ENCODE measurements at places on chromosomes 7 and 10.

DNA sequence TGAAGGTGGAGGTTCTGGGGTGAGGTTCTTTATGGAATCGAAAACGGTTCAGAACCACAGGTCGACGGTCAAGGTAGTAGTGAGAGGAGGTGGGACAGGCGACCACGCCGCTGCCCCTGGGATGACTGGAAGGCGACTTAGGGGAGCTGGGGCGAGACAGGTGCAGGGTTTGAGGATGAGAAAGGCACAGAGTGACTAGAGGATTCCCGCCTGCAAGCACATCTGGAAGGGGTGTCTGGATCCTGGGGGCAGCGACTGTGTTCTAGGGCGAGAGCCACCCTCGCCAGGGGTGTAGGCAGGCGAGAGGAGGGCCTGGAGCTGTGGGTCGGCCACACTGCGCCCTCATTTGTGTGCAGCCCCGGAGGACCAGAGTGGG, 468 bp upstream of the IRF5 start:
- H3K4me3 ChIP-seq: peak overlapping the region; percentile 68
- H3K27ac ChIP-seq: peak overlapping the region; percentile 31
- H3K27me3 ChIP-seq: peaks cover 24% of the 10 kb centered on the region
- no peak for DNase-seq
- peaks cover 2% of the 10 kb centered on the region for H3K36me3 ChIP-seq

DNA sequence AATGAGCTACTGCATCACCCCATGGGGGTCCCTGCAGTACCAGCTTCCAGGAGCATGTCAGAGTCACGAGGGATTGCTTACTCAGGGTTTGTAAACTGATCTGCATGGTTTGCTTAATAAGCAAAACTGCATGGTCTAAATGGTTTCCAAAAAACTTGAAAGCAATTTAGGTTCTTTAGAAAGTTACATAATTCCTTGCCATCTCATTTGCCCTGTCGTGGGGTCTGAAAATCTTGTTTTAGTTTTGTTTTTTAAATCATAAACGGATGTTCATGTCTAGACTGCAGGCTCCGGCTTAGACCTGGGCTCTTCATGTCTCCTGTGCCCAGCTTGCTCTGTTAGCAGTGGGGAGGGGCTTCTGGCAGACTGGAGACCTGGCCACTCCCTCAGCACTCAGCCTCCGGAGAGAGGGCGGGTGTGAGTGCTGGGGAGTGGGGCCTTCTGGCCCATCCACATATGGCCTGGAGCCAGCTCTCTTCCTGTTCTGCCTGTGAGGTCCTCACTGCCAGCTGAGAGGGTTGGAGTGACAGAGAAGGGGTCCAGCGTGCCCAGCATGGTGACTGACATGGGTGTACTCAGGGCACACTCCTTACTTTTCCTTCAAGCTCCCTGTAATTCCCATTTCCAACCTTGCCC, 17.5 kb downstream of the PRF1 start:
- no peak overlapping the region for H3K4me3 ChIP-seq
- no peak overlapping the region for H3K27ac ChIP-seq
- H3K36me3 ChIP-seq: no peaks in the 10 kb centered on the region
- no peak for DNase-seq
- peaks cover 7% of the 10 kb centered on the region for H3K27me3 ChIP-seq

DNA sequence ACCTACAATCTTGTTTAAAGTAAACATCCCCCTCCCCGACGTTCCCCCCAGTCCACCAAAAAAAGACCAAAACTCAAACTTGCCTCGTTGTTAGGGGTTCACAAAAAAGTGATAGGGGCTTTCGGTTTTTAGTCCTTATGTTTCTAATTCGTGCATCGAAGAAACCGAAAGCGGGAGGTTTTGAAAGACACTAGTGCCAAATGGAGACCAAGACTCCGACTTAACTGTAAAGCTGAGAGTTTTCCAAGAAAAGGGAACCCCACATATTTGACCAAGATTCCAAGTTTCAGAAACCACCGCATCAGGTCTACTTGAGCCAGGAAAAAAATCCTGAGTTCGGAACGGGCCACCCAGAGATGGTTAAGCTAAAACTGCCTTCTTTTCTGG, 534 bp downstream of the PSMA2 start:
- peaks cover 46% of the 10 kb centered on the region for H3K4me1 ChIP-seq
- peak overlapping the region; percentile 99 for H3K27ac ChIP-seq
- H3K36me3 ChIP-seq: peaks cover 11% of the 10 kb centered on the region
- no peak for DNase-seq
- peak overlapping the region; percentile 99 for H3K4me3 ChIP-seq

GRCh38 chr7:28953633-28954032, 4.5 kb downstream of the TRIL start:
- peaks cover 47% of the 10 kb centered on the region for H3K27me3 ChIP-seq
- no peak overlapping the region for H3K27ac ChIP-seq
- H3K4me1 ChIP-seq: peaks cover 6% of the 10 kb centered on the region
- no peak for DNase-seq

DNA sequence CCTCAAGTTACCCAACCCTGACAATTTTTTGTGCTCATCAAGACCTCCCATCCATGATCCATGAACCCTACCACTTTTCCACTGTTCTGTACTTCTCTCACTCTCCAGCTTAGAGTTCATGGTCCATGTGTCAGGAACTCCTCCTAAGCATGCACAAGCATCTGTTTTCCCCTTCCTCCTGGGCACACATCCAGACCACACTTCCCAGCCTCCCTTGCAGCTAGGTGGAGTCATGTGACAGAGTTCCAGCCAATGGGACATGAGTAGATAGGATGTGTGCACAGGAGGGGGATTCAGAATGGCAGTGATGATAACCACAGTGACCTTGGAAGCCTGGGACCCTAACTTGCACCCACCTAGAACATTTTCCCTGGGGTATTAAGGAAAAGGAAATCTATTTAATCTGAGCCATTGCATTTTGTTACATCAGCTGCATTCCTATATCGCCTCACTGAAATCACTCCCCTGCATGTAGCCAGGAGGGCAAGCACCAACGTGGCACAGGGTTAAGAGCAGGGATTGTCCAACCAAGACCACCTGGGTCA, 9.6 kb upstream of the FRMPD2 start:
- H3K27me3 ChIP-seq: peaks cover 17% of the 10 kb centered on the region
- H3K36me3 ChIP-seq: peaks cover 2% of the 10 kb centered on the region
- no peak overlapping the region for H3K27ac ChIP-seq
- H3K4me1 ChIP-seq: peaks cover 10% of the 10 kb centered on the region
- no peak overlapping the region for H3K4me3 ChIP-seq

DNA sequence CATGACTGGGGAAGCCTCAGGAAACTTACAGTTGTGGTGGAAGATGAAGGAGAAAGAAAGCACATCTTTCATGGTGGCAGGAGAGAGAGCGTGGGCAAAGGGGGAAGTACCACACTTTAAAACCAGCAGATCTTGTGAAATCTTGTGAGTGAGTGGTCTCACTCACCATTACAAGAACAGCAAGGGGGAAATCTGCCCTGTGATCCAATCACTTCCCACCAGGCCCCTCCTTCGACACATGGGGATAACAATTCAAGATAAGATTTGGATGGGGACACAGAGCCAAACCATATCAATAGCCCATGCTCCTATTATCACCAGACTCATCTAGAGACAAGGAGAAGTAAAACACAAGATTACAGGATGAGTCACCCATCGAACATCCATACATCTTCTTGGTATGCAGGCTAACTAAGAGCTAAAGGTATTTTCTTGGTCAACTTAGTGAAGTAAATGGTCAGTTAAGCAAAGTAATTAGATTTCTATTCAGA, 55.3 kb upstream of the YAE1 start:
- H3K4me1 ChIP-seq: peaks cover 20% of the 10 kb centered on the region
- no peak overlapping the region for H3K4me3 ChIP-seq
- H3K36me3 ChIP-seq: no peaks in the 10 kb centered on the region
- no peak for DNase-seq
- peaks cover 3% of the 10 kb centered on the region for H3K27me3 ChIP-seq

DNA sequence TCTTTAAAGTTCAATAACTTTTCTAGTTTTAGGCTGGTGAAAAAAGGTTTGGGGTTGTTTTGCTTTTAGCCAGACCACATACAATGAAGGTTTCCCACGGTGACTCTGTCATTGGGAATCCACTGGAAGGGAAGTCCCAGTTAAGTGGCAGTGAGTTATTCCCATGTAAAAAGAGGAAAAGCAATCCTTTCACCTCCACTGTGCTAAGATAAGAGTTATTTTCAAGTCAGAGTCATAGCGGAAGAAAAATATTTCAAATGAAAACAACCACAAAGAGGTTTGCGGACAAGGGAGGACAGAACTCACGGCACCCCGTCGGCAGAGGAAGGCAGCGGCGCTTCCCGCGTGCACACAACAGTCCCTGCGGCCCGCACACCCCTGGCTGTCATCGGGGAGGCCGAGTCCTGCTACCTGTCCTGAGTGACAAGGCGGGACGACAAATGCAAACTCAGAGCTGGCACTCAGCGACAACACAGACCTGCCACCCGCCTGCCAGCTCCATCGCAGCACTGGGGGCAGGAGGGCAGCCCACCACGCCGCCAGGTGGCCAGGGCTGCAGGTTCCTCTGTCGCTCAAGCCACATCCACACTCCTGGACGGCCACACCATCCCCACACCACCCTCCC, 9.3 kb upstream of the PAPOLB start:
- peaks cover 14% of the 10 kb centered on the region for H3K4me1 ChIP-seq

GRCh38 chr7:72298912-72299311, 113.2 kb downstream of the CALN1 start:
- H3K4me3 ChIP-seq: no peak overlapping the region
- no peaks in the 10 kb centered on the region for H3K4me1 ChIP-seq
- H3K36me3 ChIP-seq: no peaks in the 10 kb centered on the region
- no peak for DNase-seq

- peak overlapping the region; percentile 65 for H3K4me3 ChIP-seq
- peaks cover 29% of the 10 kb centered on the region for H3K4me1 ChIP-seq
- peak overlapping the region; percentile 88 for H3K27ac ChIP-seq
Observed at GRCh38 chr10:68075550-68076004, 494 bp upstream of the HERC4 start.

DNA sequence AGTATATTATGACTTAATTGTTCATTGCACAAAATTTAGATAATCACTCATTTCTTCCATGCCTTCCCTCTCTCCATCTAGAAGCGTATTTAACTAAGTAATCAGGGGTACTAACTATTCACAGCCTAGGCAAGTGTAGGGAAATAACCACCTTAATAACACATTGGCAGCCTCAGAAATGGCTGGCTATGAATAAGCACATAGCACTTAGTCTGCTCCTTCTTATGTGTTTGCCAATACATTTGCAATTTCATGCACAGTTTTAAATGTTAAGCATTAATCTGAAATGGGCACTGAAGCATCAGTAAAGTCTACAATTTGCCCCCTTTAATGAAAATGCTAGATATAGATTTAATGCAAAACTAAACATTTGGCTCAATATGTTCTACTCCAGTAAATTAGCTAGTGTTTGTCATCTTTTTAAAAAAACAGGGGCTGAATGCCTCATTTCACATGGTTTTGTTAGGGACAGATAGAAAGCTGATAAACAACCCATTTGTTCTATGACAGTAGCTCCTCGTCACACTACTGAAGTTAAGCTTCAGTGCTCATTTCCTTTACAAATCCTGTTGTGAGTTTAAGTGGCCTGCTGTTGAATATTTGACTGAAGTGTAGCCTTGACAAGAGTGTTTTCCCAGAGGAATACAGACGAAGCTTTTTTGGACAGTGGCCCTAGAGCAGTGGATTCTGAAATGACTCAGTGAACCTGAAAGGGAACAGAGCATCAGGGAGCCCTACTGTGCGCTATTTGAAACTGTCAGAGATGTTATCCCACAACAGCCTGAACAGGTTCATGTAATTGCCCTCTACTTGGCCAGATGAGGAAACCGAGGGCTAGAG, 30.5 kb downstream of the HHEX start:
- no peak overlapping the region for H3K27ac ChIP-seq
- H3K4me3 ChIP-seq: no peak overlapping the region
- peaks cover 26% of the 10 kb centered on the region for H3K27me3 ChIP-seq
- no peaks in the 10 kb centered on the region for H3K36me3 ChIP-seq

GRCh38 chr7:32264702-32265284, 194.6 kb upstream of the PDE1C start:
- H3K4me3 ChIP-seq: no peak overlapping the region
- no peaks in the 10 kb centered on the region for H3K4me1 ChIP-seq
- no peak for DNase-seq

- H3K36me3 ChIP-seq: no peaks in the 10 kb centered on the region
- DNase-seq: no peak
- H3K27ac ChIP-seq: no peak overlapping the region
- H3K4me3 ChIP-seq: no peak overlapping the region
Observed at GRCh38 chr7:108033776-108034497, 31.0 kb upstream of the LAMB1 start.

DNA sequence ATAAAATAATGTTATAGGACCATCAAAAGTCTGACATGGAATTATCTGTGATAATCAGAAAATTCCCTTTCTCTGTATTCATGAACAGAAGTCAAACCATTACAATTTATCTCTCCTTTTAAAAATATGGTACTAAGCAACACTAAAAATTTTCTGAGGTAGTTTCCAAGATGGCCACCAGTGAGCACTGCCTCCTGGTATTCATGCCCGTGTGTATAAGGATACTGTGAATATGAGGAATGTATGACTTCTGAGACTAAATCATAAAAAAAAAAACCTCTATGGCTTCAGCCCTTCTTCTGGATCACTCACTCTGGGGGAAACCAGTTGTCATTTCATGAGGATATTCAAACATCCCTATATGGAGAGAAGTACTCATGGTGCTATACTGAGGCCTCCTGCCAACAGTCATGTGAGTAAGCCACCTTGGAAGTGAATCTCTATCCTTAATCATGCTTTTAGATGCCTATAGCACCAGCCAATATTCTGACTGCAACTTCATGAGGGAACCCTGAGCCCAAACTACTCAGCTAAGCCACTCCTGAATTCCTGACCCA, 41.1 kb downstream of the SIRT1 start:
- no peaks in the 10 kb centered on the region for H3K27me3 ChIP-seq
- H3K4me1 ChIP-seq: no peaks in the 10 kb centered on the region
- peaks cover 12% of the 10 kb centered on the region for H3K36me3 ChIP-seq
- H3K4me3 ChIP-seq: no peak overlapping the region
- H3K27ac ChIP-seq: no peak overlapping the region

GRCh38 chr10:14384915-14385314, 54.2 kb upstream of the FRMD4A start:
- H3K4me1 ChIP-seq: peaks cover 26% of the 10 kb centered on the region
- peaks cover 2% of the 10 kb centered on the region for H3K36me3 ChIP-seq
- H3K27ac ChIP-seq: no peak overlapping the region
- no peak overlapping the region for H3K4me3 ChIP-seq

DNA sequence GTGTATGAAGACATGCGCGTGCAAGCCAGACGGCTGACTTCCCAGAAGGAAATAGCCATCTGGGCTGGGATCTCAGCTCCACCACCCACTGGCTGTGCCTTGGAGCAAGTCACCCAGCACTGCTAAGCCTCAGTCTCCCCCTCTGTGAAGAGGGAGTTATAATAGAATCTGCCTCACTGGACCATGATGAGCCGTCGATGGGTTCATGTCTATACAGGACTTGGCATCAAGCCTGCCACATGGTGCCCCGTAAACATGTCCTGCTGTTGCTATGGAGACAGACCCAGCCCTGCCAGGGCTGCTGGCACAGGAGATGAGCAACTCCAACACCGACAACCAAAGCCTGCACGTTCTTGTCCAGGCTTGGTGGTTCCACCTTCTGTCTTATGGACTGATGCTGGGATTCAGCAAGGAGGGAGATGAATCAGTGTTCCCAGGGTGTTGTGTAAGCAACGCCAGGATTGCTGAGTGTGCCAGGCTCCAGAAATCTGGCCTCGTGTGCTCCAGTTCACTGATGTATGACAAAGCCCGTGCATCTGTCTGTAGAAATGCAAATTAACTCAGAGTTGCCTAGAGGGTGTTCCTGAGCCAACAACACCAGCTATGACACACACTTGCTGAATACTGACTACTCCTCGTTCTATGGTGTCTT, 5.6 kb downstream of the GPR15LG start:
- H3K27me3 ChIP-seq: no peaks in the 10 kb centered on the region
- H3K27ac ChIP-seq: no peak overlapping the region
- no peak for DNase-seq
- H3K4me1 ChIP-seq: peaks cover 4% of the 10 kb centered on the region
- H3K36me3 ChIP-seq: no peaks in the 10 kb centered on the region

All from activated naive CD8-positive, alpha-beta T cell treated with anti-CD3 and anti-CD28 coated beads, Interleukin-2, amount 10 ng/mL, durations not matched to agents 7 days and 5 days (primary cell).